Fibroblast of lung (primary cell): ENCODE measurements at places on chromosomes 5 and 9. TPM values are rescaled to one million over a fixed set of nuclear protein-coding genes. Genes with fewer than 3 reads are reported as not detected.

- DNase-seq, result no peak
- H3K36me3 ChIP-seq, result no peaks in the 10 kb centered on the region
- no peaks in the 10 kb centered on the region for H3K4me1 ChIP-seq
- H3K27ac ChIP-seq, result no peak overlapping the region
- H3K27me3 ChIP-seq, result no peaks in the 10 kb centered on the region
Measured at GRCh38 chr5:18159331-18159730, 525.1 kb downstream of the TAF11L14 start.

- peaks cover 5% of the 10 kb centered on the region for H3K4me1 ChIP-seq
- DNase-seq, result no peak
- H3K36me3 ChIP-seq, result no peaks in the 10 kb centered on the region
- no peak overlapping the region for H3K27ac ChIP-seq
- no peak overlapping the region for H3K4me3 ChIP-seq
Measured at GRCh38 chr9:16656432-16657169, 213.9 kb downstream of the BNC2 start.

- no peak for DNase-seq
- H3K27ac ChIP-seq, result no peak overlapping the region
- H3K36me3 ChIP-seq, result no peaks in the 10 kb centered on the region
Measured at GRCh38 chr9:1238407-1238806, 188.2 kb downstream of the DMRT2 start.

DNA sequence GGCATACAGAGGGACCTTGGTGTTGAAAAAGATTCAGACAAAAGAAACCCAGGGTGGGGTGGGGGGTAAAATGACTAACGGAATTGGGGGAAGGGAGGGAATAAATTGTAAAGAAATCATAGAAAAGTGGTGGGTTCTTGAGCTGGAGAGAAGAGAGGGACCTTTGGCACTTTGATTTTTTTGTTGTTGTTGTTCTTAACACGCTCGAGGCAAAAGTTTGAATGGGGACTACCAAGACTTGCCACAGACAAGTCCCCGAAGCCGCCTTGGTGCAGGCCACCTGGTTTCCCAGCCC lies 616 bp downstream of the VCAN start:
- H3K27me3 ChIP-seq, result no peaks in the 10 kb centered on the region
- peak overlapping the region; percentile 90 for H3K4me3 ChIP-seq
- H3K36me3 ChIP-seq, result no peaks in the 10 kb centered on the region
- no peak for DNase-seq
- peak overlapping the region; percentile 94 for H3K27ac ChIP-seq

The SLC25A2 gene
- total RNA-seq, result 0.66 TPM in 1 of 2 replicates, not detected in the other

The LRRC19 gene
- total RNA-seq, result not detected in 2 replicates

DNA sequence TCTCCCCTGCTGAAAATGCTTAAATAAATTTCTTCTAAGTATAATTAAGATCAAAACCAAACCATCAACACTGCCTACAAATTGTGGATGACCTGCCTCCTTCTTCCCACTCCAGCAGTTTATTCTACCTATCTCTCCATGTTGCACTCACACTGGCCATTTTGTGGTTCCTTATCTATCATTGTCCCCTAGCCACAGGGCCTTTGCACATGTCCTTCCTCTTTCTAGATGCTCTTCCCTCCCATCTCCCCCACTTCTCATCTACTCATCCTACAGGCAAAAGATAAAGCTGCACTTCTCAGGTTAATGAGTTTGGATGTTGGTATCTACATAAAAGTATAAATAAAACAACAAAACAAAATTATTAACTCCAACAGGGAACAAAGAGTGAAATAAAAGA lies 70.6 kb upstream of the CCNG1 start:
- no peaks in the 10 kb centered on the region for H3K4me1 ChIP-seq
- H3K4me3 ChIP-seq, result no peak overlapping the region
- H3K36me3 ChIP-seq, result no peaks in the 10 kb centered on the region
- DNase-seq, result no peak
- no peaks in the 10 kb centered on the region for H3K27me3 ChIP-seq

The FAM221B gene
- not detected in 2 replicates for total RNA-seq

The ACOT12 gene
- total RNA-seq, result 0.26 and 2.0 TPM in 2 replicates

GRCh38 chr9:95857896-95858295 lies 17.6 kb upstream of the ERCC6L2 start:
- no peaks in the 10 kb centered on the region for H3K36me3 ChIP-seq
- H3K27me3 ChIP-seq, result no peaks in the 10 kb centered on the region
- peaks cover 8% of the 10 kb centered on the region for H3K4me1 ChIP-seq
- H3K27ac ChIP-seq, result no peak overlapping the region
- no peak for DNase-seq
